ENCODE measurements at places on chromosomes 7 and 10.

DNA sequence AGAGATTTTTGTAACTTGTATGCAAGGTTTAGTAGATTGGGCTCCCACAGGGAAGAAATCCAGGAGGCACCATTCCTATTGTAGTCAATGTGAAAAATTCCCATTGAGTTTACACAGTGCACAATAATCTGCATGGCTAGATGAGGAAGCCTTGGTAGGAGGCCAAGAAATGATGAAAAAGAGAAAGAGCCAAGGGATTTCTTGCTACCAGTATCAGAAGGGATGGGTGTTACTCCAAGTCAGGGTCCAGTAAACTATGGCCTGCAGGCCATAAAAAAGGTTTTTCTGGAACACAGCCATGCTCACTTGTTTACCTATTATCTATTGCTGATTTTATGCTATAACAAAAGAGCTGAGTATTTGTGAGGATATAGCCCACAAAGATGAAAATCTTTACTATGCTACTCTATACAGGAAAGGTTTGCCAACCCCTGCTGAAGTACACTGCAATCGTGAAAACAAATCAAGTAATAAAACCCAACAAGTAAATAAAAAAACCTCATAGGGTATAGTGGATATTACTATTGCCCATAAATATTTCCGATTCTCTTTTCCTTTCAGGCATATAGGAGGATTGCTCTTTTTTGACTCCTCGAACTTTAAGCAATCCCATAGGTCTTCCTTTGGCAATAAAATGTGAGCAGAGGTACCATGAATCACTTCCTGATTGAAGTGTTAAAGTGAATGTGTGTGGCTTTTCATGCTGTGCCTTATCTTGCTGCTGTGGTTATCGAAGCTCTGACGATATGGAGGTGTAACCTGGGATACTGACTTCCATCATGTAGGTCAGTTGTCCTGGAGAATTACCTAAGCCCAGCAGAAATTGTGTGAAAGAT, 256.3 kb upstream of the MAGI2 start:
- DNase-seq: peak; percentile 40
- H3K27ac ChIP-seq: no peak overlapping the region
- H3K4me1 ChIP-seq: peaks cover 3% of the 10 kb centered on the region
- no peak overlapping the region for H3K4me3 ChIP-seq

DNA sequence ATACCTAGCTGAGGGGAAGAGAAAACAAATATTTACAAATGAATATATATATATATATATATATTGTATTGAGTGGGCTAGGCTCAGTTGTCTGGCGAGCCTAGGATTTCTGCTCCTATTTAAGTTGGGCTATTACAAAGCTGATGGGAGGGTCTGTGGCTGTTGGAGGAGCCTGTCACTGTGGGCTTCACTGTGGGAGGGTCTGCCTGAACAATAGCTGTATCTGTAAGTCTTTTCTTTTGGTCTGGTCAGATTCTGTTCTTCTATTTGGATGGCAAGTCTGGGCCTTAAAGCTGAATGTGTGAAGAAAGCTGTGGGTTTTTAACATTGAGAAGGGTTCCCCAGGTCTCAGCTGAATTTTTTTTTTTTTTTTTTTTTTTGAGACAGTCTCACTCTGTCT, 220.6 kb upstream of the LYZL1 start:
- peaks cover 7% of the 10 kb centered on the region for H3K27me3 ChIP-seq
- H3K4me1 ChIP-seq: no peaks in the 10 kb centered on the region
- DNase-seq: no peak
- no peak overlapping the region for H3K27ac ChIP-seq
- no peaks in the 10 kb centered on the region for H3K36me3 ChIP-seq
- H3K4me3 ChIP-seq: no peak overlapping the region

DNA sequence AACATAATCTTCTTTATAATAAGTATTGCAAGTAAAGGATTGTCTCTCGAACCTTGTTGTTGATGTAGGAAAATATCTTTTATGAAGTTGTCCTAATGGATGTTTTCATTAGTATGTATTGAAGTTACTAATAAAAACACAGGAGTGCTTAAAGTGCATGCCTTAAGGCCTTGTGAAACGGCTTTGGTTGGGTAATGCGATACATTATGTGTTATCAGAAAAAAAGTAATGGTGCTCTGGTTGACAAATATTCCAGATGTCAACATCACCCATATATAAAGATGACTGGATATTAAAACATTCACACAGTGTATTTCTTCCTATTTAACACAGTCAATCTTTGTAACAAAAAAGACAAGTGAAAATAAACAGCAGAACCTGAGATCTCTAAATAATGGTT, 310.7 kb downstream of the PRKG1 start:
- no peaks in the 10 kb centered on the region for H3K27me3 ChIP-seq
- no peak overlapping the region for H3K27ac ChIP-seq
- H3K4me1 ChIP-seq: no peaks in the 10 kb centered on the region
- DNase-seq: no peak
- no peak overlapping the region for H3K4me3 ChIP-seq

DNA sequence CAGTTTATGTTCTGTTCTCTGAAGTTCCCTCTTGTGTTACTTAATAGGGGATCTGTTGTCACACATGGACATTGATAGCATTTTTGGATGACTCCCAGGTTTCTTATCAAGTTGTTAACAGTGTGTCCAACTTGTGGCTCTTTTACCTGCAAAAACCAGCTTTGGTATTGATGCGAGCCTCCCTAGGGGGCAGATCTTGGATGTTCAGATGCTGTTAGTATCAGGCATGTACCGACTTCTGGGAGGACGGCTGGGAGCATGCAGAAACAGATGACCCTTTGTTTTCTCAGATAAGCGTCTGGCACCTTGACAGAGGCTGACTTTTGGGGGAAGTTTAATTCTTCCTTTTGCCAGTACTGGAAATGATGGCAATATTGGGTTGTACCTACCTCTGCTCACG, 2.2 kb downstream of the PLPP4 start:
- no peak for DNase-seq
- H3K27me3 ChIP-seq: no peaks in the 10 kb centered on the region
- peaks cover 45% of the 10 kb centered on the region for H3K4me1 ChIP-seq
- H3K36me3 ChIP-seq: no peaks in the 10 kb centered on the region
- peak overlapping the region; percentile 82 for H3K27ac ChIP-seq
- H3K4me3 ChIP-seq: no peak overlapping the region

- H3K27me3 ChIP-seq: peaks cover 5% of the 10 kb centered on the region
- H3K4me3 ChIP-seq: no peak overlapping the region
- no peak for DNase-seq
- H3K27ac ChIP-seq: no peak overlapping the region
- H3K4me1 ChIP-seq: no peaks in the 10 kb centered on the region
- H3K36me3 ChIP-seq: no peaks in the 10 kb centered on the region
Observed at GRCh38 chr10:30765616-30766015, 136.1 kb upstream of the LYZL2 start.

DNA sequence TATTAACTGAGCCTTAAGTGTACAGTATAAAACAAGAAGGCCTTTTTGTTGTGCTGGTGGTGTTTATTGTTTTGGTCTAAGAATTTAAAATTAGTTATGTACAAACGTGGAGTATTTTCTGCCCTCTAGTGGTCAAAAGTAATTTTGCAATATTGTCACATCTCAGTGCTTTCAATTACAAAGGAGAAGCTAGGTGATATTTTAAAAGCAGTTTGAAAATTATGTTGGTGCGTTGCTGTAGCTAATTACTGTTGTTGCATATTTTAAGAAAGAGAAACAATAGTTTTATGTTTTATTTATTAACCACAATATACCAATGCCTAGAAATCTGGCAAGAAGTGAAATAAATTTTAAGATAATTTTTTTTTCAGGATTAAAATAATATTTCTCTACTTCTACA, 11.4 kb downstream of the NPVF start:
- H3K36me3 ChIP-seq: no peaks in the 10 kb centered on the region
- H3K4me3 ChIP-seq: no peak overlapping the region
- H3K27ac ChIP-seq: no peak overlapping the region
- DNase-seq: peak; percentile 60
- no peaks in the 10 kb centered on the region for H3K4me1 ChIP-seq

DNA sequence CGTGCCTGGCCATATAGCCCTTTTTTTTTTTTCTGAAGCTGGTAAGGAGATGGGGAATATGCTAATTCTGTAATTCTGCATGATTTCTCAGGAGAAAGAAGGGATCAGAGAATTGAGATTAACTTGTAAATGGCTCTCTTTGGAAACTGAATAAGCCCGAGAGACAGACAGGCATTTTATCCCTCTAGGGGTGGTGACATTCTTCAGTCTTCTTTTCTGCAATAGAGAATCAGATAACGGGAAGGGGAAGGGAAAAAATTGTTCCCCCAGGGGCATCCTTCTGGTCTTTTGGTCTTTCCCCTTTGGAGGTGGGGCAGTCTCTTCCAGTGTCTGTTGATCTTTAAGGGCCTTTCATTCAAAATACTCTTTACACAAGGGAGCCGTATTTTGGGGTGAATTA, 34.2 kb downstream of the HK1 start:
- H3K27ac ChIP-seq: no peak overlapping the region
- H3K27me3 ChIP-seq: no peaks in the 10 kb centered on the region
- H3K36me3 ChIP-seq: no peaks in the 10 kb centered on the region

DNA sequence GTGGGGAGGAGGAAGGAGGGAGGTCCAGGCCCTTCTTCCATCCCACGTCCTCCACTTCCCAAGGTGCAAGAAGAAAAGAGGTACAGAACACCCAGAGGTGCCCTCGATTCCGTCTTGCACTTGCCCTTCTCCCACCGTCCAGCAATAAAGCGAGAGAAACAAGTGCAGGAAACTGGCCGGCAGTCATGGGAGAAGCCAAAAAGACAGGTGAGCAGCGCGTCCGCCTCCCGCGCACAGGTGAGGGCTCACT, 1.3 kb downstream of the C10orf95 start:
- no peak overlapping the region for H3K27ac ChIP-seq
- no peak for DNase-seq
- no peaks in the 10 kb centered on the region for H3K27me3 ChIP-seq
- H3K4me1 ChIP-seq: peaks cover 3% of the 10 kb centered on the region
- no peaks in the 10 kb centered on the region for H3K36me3 ChIP-seq

GRCh38 chr7:73768641-73769480, 1.2 kb downstream of the CLDN3 start:
- H3K4me1 ChIP-seq: peaks cover 7% of the 10 kb centered on the region
- peaks cover 5% of the 10 kb centered on the region for H3K27me3 ChIP-seq
- no peak for DNase-seq
- H3K36me3 ChIP-seq: no peaks in the 10 kb centered on the region

DNA sequence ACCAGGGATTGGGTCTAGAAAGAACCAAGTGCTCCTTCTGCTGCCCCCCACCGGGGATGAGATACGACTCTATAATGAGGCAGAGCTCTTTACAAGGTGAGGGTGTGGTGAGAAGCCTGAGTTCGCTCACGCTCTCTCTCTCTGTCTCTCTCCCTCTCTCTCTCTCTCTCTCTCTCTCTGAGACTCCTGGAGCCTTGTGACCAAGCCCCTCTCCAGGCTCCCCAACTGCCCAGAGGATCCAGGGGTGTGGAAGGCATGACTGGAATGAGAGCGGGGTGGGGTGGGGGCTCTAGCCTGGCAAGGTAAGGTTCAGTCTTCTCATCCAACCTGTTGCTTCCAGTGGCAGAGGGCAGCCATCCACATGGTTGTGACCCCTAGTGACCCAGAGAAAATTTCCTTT, 3.1 kb upstream of the PTF1A start:
- peaks cover 33% of the 10 kb centered on the region for H3K27me3 ChIP-seq
- no peak for DNase-seq
- no peak overlapping the region for H3K4me3 ChIP-seq
- no peak overlapping the region for H3K27ac ChIP-seq

DNA sequence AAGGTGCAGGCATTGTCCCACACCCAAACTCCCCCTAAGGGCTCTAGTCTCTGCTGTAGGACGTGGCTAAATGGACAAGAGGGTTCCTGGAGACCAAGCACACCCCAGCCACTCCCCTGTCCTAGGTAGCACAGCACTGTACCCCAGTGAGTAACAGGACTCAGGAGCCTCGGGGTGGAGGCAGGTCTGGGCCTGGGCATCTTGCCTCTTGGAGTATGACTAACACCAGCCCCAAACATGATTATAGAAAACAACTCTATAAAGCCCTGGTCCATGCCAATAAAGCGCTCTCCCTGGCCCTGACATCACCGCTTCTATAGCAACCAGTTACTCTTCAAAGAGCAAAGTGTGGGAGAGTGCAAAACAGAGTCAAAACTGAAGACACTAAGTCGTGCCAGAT, 195.0 kb downstream of the CALN1 start:
- H3K36me3 ChIP-seq: no peaks in the 10 kb centered on the region
- no peak overlapping the region for H3K27ac ChIP-seq
- H3K4me3 ChIP-seq: no peak overlapping the region
- no peaks in the 10 kb centered on the region for H3K27me3 ChIP-seq
- no peak for DNase-seq
- no peaks in the 10 kb centered on the region for H3K4me1 ChIP-seq

GRCh38 chr10:34169677-34170076, 645.4 kb downstream of the PARD3 start:
- H3K27ac ChIP-seq: no peak overlapping the region
- no peaks in the 10 kb centered on the region for H3K36me3 ChIP-seq
- H3K27me3 ChIP-seq: no peaks in the 10 kb centered on the region
- H3K4me1 ChIP-seq: no peaks in the 10 kb centered on the region

- no peak for DNase-seq
- no peaks in the 10 kb centered on the region for H3K36me3 ChIP-seq
- H3K4me3 ChIP-seq: no peak overlapping the region
- no peaks in the 10 kb centered on the region for H3K4me1 ChIP-seq
Observed at GRCh38 chr7:73789051-73789450, 19.0 kb upstream of the CLDN3 start.

Measured in endothelial cell of umbilical vein (primary cell).